ENCODE measurements at places on chromosomes 1 and 21.

- DNase-seq = no peak
Measured at GRCh38 chr1:118183586-118183985, 1.4 kb downstream of the SPAG17 start.

DNA sequence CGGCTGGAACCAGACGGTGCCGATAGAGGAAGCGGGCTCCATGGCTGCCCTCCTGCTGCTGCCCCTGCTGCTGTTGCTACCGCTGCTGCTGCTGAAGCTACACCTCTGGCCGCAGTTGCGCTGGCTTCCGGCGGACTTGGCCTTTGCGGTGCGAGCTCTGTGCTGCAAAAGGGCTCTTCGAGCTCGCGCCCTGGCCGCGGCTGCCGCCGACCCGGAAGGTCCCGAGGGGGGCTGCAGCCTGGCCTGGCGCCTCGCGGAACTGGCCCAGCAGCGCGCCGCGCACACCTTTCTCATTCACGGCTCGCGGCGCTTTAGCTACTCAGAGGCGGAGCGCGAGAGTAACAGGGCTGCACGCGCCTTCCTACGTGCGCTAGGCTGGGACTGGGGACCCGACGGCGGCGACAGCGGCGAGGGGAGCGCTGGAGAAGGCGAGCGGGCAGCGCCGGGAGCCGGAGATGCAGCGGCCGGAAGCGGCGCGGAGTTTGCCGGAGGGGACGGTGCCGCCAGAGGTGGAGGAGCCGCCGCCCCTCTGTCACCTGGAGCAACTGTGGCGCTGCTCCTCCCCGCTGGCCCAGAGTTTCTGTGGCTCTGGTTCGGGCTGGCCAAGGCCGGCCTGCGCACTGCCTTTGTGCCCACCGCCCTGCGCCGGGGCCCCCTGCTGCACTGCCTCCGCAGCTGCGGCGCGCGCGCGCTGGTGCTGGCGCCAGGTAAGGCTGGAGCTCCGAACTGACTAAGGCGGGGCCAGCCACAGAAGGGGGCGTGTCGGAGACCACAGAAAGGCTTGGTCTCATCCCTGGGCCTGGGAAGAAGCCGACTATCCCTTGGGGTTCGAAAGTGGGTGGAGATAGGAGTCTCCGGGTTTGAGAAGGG is 486 bp downstream of the SLC27A3 start:
- DNase-seq = peak; percentile 64

- no peak for DNase-seq
Measured at GRCh38 chr1:19045898-19046880, 89.7 kb upstream of the IFFO2 start.

- DNase-seq = no peak
Measured at GRCh38 chr1:63368131-63368530, 704 bp downstream of the ALG6 start.

- DNase-seq = no peak
Measured at GRCh38 chr1:37995751-37996345, 6.0 kb upstream of the SF3A3 start.

- DNase-seq = no peak
Measured at GRCh38 chr21:27154451-27155129, 187.7 kb upstream of the ADAMTS5 start.

- DNase-seq = no peak
Measured at GRCh38 chr1:19088717-19089442, 121.2 kb downstream of the UBR4 start.

DNA sequence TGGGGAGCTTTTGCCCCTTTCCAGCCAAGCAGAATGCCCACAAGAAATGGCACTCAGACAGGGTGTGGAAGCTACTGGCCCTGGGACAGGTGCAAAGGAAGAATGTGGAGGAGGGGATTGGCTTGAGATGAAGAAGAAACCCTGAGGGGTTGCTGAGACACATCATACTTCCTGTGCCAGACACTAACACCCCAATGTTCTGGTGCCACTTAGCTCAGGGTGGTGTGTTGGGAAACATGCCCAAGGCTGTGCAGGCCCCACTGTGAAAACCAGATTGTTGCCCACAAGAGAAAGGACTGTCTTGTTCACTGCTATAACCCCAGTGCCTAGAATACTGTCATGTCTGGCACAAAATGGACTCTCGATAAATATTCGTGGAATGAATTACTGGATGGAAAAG is 9.9 kb upstream of the PAQR6 start:
- no peak for DNase-seq

GRCh38 chr1:204431310-204432184 is 19.9 kb upstream of the PPP1R15B start:
- peak; percentile 27 for DNase-seq

DNA sequence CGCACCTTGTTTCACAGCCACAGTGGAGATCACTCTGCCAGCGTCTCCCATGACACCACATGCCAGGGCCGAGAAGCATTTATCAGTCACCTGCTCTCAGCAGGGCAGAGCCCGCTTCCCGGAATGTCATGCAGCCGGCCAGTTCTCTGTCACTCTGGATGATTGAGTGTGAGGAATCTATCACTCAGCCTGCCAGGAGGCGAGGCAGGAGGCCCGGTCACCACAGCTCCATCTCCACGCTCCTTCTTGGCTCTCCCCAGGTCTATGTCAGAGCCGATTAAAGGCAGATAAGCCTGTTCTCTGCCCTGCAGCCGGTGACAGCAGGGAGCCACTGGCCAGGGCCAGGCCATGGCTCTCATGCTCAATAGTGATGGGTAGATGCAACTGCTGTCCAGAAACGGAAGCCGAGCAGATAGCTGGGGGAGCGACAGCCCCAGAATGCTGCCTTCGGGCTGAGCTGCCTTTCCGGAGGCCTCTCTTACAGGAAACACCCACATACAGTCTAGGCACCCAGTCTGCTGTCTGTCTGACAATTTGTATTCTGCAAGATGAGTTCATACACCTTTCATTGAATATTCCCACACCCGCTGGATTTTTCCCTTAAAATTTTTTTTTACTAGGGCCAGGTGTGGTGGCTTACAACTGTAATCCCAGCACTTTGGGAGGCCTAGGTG is 64.1 kb downstream of the ACTL8 start:
- DNase-seq = no peak

- no peak for DNase-seq
Measured at GRCh38 chr1:94607398-94607797, 65.8 kb upstream of the F3 start.

GRCh38 chr1:109898842-109899241 is 11.8 kb upstream of the CSF1 start:
- DNase-seq = no peak

GRCh38 chr1:167116174-167116573 is 22.3 kb downstream of the STYXL2 start:
- DNase-seq = no peak

- DNase-seq = no peak
Measured at GRCh38 chr21:39961251-39961650, 94.0 kb downstream of the PCP4 start.

GRCh38 chr1:38076038-38076437 is 29.4 kb upstream of the POU3F1 start:
- no peak for DNase-seq

GRCh38 chr1:180415985-180416633 is 86.3 kb downstream of the ACBD6 start:
- DNase-seq = peak; percentile 2

- no peak for DNase-seq
Measured at GRCh38 chr1:70499695-70500094, 88.6 kb downstream of the CTH start.

DNA sequence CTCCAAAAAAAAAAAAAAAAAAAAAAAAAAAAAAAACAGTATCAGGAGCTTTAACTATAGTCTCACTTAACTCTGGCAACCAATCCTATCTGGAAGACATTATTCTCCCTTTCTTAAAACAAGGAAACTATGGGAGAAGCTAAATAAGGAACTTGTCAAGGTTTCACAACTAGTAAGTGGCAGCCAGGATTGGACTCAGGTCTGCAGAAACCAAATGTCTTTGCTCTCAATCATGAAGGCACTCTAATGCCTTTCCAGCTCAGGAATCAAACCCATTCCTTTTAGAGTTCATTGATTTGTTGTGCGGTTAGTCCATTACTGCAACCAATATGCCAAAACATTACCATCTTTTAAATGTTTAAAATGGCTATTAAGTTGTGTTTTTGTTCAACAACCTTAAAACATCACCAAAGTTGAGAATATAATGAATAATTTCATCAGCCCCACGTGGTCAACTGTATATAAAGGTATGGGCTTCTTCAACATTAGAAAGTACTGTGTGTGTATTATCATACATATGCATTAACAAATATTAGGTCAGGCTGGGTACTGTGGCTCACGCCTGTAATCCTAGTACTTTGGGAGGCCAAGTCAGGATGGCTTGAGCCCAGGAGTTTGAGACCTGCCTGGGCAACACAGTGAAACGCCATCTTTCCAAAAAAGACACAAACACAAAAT is 1.5 kb downstream of the EPRS1 start:
- DNase-seq = no peak

DNA sequence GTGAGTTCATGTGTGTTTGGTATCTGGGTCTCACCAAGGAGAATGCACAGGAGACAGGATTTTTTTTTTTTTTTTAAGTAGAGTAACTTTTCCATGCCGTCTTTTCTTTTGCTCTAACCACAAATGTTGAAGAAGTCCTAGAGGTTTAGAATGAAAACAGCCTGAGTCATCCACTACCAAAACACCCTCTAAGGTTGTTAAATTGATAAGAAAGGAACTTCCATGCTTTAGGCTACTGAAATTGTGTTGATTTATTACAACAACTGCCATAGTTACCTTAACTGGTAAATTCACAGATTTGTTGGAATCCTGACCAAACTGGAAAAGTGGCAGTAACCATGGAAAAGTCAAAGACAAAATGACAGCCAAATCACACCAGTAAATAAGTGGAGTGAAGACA is 375.6 kb downstream of the AMY1C start:
- DNase-seq = no peak

DNA sequence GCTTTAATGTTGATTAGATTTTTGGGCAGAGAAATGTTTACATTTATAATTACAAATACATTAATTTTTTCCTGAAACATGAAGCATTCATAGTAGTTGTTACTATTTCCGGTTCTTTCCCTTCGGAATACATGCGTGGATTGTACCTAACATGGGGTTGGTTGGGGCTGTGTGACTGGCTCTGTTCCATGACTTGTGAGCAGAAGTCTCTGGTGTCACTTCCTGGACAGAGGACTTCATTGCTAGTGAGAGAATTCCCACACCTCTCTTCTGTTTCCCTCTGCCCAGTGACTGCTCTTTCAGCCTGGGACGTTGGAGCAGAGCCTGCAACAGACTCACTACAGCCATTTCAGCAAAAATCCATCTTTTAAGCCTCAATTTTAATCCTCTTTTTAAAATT is 231.4 kb downstream of the GRIK1 start:
- DNase-seq = no peak

GRCh38 chr1:66777831-66778230 is 23.2 kb downstream of the INSL5 start:
- DNase-seq = peak; percentile 60

GRCh38 chr1:84944767-84945486 is 51.9 kb upstream of the LPAR3 start:
- peak; percentile 58 for DNase-seq

DNA sequence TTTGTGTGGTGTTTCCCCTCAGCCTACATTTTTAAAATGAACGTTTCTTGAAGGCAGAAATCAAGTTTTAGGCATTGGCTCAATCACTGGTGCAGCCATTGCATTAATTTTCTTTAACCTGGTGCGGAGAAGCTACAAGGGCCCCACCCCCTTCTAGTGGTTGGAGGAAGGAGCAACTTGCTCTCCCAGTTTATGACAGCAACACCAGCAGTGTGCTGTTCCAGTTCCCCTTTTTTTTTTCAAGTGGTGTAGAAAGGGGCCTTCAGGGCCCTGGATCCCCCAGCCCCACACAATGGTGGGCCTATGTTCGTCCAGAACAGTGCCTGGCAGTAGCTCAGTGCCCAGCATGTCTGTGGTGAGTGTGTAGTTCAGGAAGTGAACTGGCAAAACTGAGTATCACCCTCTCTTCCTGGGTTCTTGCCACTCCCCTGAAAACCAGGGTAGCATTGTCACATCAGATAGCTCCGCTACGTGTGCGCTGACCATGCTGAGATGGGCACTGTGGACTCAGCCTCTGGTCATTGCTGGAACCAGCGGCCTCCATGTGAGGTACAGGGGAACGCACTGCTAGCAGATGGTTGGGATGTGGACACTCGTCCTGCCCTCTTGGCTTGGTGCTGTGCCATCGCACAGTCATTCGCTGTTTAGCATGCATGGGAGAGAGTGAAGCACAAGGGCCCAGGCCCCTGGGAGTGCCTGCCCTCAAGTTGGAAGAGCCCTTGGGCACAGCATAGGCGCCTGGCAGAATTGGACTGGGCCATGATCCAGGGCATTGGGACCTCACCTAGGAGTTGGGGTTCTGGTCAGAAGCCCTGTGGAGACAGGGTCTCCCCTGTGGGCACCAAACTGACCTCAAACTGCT is 7.2 kb downstream of the ARF1 start:
- no peak for DNase-seq

DNA sequence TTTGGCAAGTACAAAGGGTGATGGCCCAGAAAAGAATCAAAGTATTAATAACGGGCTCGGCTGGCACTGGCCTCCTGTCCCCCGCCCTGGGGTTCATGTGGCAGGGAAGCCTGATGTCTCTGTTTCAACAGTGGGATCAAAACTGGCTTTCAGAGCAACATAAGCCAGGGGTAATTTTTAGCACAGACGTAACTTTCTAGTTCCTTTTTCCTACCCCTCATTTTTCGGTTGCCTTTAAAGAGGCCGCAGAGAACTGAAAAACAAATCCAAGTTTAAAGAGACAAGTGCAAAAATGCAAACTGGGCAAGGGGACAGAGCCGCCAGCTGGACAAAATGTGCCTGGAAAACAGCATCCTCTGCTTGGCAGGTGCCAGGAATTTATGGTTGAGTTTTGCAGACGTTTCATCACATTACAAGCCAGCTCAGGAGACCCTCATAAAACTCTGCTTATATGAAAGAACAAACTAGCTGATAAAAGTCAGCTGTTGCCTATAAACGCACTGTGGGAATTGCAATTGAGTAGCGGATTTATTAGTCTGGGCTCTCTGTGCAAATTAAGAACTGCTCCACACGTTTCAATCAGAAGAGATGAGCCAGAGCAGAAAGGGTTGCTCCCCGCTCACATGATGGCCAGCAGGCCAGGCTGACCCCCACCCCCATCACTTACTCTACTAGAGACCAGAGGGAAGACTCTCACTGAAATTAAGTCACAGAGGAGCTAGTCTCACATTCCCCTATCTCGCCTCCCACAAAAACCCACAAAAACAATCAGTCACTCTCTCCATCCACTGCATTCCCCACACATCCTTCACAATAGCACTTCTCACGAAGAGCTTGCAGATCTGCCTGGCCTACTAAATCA is 15.8 kb upstream of the CDCA8 start:
- no peak for DNase-seq

- no peak for DNase-seq
Measured at GRCh38 chr1:48036710-48037355, 39.6 kb upstream of the TRABD2B start.

- no peak for DNase-seq
Measured at GRCh38 chr1:154863315-154864174, 6.5 kb downstream of the KCNN3 start.

DNA sequence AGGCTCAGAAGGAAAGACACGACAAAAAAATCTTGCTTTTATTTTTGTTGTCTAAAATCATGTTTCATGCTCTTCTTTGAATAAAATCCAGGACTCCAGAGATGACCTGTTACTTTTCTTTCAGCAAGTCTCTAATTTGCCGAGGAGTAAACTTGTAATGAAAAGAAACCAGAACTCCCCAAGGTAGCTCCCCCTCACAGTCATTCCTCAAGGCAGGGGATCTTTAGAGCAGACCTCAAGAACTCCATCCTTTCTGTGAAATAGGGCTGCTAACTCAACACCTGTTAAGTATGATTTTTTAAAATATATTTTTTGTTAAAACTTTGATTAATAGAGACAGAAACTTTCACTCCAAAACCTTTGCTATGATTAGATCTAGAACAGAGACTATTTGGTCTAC is 82.7 kb upstream of the ABCD3 start:
- DNase-seq = no peak

- DNase-seq = no peak
Measured at GRCh38 chr1:93346421-93346993, 800 bp downstream of the DR1 start.
